ENCODE measurements at places on chromosomes 11 and 22.
A peak's percentile ranks its signal among the peaks of the same experiment; 100 is the strongest.

GRCh38 chr22:23163665-23164064 is 16.6 kb upstream of the BCR start:
- no peak overlapping the region for H3K27ac ChIP-seq
- H3K4me3 ChIP-seq = no peak overlapping the region
- peak; percentile 95 for DNase-seq

DNA sequence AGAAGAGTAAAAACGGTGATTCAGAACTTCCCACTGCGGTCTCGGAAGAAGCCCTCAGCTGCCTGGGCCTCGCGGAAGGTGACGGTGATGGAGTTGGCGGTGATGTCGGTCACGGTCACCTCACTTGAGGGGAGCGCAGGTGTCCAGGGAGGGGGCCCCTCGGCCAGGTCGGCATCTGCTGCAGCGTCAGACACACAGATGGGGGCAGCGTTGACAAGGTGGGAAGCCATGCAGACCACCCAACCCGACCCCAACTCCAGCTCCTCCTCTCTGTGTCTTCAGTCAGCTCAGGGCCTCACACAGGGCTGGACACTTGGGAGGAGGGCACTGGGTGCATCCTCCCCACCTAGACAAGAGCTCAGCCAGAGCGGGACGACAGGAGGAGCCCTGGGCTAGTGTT is 18.6 kb downstream of the CBX7 start:
- H3K36me3 ChIP-seq = no peaks in the 10 kb centered on the region
- peaks cover 10% of the 10 kb centered on the region for H3K4me1 ChIP-seq
- H3K4me3 ChIP-seq = no peak overlapping the region

GRCh38 chr11:44057340-44057739 is 8.7 kb upstream of the ACCS start:
- no peak for DNase-seq
- H3K4me1 ChIP-seq = no peaks in the 10 kb centered on the region
- H3K27me3 ChIP-seq = no peaks in the 10 kb centered on the region
- H3K27ac ChIP-seq = no peak overlapping the region
- H3K36me3 ChIP-seq = no peaks in the 10 kb centered on the region

GRCh38 chr22:28658448-28658847 is 21.2 kb downstream of the TTC28 start:
- H3K36me3 ChIP-seq = no peaks in the 10 kb centered on the region
- H3K4me1 ChIP-seq = no peaks in the 10 kb centered on the region
- no peak overlapping the region for H3K4me3 ChIP-seq
- H3K27ac ChIP-seq = no peak overlapping the region
- no peak for DNase-seq

DNA sequence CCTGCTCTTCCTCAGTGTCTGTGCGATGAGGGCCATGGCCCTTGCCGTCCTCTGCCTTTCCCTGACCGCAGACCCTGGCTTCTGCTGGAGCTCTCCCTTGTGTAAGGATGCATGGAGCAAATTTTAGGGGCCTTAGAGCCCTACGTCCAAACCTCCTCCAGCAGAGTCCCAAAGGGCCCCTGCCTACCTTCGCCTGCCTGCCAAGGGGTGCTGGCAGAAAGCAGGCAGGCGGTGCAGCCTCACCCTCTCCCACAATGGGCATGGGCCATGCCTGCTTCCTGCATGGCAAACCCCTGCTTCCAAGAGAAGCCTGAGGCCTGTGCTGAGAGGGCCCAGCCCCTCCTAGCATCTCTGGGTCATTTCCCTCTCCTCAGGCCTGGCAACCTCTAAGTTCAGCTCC is 71.3 kb upstream of the FGF3 start:
- no peak overlapping the region for H3K4me3 ChIP-seq
- no peak for DNase-seq
- no peak overlapping the region for H3K27ac ChIP-seq
- no peaks in the 10 kb centered on the region for H3K4me1 ChIP-seq

- no peak overlapping the region for H3K27ac ChIP-seq
- H3K36me3 ChIP-seq = no peaks in the 10 kb centered on the region
- H3K27me3 ChIP-seq = no peaks in the 10 kb centered on the region
- DNase-seq = no peak
- H3K4me3 ChIP-seq = no peak overlapping the region
Observed at GRCh38 chr11:1759851-1760220, 3.9 kb downstream of the CTSD start.

DNA sequence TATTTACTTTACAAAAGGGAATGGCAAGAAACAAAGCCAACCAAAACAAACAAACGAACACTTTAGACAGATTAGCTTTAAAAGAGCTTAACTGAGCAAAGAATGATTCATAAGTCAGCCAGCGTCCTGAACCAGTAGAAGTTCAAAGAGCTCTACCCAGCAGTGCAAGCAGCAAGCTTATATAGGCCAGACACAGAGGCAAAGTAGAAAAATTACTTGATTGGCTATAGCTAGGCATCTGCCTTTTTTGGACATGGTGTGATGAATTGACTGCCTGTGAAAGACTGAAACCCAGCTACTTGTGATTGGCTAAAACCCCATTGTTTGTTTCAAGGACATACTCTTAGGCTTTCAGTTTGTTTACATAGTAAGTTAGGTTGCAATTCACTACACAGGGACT is 2120.0 kb upstream of the RAG2 start:
- no peak overlapping the region for H3K27ac ChIP-seq
- no peaks in the 10 kb centered on the region for H3K27me3 ChIP-seq
- no peak overlapping the region for H3K4me3 ChIP-seq
- DNase-seq = no peak
- H3K4me1 ChIP-seq = no peaks in the 10 kb centered on the region

GRCh38 chr11:67033661-67034166 is 10.8 kb downstream of the SYT12 start:
- DNase-seq = no peak
- H3K27me3 ChIP-seq = no peaks in the 10 kb centered on the region
- no peaks in the 10 kb centered on the region for H3K4me1 ChIP-seq

GRCh38 chr22:29871684-29872083 is 11.3 kb upstream of the MTMR3 start:
- DNase-seq = peak; percentile 41
- H3K4me1 ChIP-seq = no peaks in the 10 kb centered on the region
- H3K27me3 ChIP-seq = no peaks in the 10 kb centered on the region
- peak overlapping the region; percentile 20 for H3K27ac ChIP-seq

DNA sequence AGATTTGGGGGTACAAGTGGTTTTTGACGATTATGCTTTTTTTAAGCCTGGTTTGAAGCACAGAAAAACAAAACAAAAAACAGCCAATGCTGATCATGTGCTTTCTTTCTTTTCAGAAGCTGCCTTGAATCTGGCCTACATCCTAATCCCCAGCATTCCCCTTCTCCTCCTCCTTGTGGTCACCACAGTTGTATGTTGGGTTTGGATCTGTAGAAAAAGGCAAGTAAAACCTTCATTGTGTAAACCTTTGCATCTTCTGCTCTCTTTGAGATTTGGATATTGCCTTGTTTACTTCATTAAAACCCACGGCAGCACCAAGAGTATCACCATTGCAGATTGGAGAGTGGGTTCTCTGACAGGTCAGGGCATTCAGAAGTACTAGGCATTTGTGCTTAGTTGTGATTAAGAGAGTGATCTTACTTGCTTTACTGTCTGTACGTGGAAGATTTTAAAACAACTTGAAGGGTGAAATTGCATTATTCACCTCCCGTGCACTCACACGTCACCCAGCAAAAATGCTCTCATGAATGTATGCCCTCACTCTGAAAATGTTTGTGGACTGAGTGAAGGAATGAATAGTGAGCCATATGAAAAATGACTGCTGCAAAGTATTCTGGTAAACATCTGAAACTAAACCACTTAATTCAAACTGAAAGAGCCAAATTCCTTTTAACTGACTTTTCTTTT is 17.0 kb downstream of the LAYN start:
- H3K4me3 ChIP-seq = no peak overlapping the region
- no peaks in the 10 kb centered on the region for H3K4me1 ChIP-seq
- no peaks in the 10 kb centered on the region for H3K36me3 ChIP-seq

DNA sequence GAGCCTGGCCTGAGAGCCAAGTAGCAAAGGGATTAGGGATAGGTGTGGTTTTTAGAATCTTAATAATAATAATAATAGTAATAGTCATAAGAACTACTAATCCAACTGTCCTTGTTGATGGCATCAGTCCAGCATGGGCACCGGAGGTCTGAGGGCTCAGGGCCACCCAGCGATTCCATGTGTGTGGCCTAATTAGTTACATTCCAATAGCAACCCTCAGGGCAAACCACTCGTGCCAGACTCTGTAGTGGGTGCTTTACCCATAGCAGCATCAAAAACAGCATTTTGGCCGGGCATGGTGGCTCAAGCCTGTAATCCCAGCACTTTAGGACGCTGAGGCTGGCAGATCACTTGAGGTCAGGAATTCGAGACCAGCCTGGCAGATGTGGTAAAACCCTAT is 19.0 kb upstream of the MYH9 start:
- H3K27ac ChIP-seq = no peak overlapping the region
- H3K4me3 ChIP-seq = no peak overlapping the region
- H3K27me3 ChIP-seq = no peaks in the 10 kb centered on the region
- H3K4me1 ChIP-seq = no peaks in the 10 kb centered on the region
- DNase-seq = no peak

DNA sequence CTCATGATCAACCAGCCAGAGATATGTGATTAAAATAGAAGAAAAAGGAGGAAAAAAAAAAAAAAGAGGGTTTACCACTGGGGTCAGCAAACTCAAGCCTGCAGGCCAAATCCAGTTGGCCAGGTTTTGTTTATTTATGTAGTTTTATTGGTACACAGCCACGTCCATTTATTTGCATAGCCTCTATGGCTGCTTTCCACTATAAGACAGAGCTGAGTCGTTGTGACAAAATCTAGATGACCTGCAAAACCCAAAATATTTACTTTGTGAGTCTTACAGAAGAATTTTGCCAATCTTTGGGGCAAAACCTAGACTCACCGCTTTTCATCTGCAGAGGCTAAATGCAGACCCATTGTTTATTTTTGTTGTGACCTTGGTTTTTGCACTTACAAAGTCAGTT is 87.1 kb downstream of the TENM4 start:
- DNase-seq = no peak
- H3K27me3 ChIP-seq = no peaks in the 10 kb centered on the region
- H3K4me3 ChIP-seq = no peak overlapping the region
- no peak overlapping the region for H3K27ac ChIP-seq
- H3K4me1 ChIP-seq = no peaks in the 10 kb centered on the region

DNA sequence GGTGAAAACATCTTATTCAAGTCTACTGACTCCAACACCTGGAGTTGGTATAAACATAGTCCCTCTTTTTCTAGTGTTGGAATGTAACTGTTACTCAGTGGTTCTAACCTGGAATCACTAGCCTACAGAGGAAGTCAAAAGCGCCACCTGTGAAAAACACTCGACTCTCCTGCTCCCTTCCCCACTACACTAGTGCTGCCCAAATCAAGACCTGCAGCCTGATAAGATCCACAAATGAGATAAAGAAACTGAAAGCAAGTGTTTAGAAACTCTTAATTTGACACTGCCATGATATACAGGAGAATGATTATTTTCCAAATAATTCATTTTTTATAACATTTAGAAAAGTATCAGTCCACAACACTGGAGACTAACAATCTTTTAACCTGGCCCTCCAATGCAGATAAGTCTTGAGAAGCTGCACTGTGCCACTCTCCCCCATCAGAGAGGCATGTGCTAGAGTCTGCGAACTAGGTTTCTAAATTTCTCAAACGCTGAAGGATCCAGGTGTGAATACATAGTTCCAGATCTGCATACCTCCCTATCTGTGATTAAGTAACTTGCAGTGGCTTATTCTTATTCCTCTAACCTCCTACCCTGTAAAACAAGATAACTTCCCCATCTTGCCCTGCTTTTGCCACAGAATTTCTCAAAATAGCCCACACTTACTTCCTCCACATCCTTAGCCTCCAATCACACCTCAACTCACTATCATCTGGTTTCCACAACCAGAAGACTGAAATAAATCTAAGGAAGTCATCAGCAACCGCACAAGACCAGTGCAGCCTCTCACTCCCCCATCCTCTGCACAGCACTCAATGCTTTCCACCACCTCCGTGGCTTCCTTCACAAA is 88.1 kb downstream of the RRAS2 start:
- H3K4me1 ChIP-seq = no peaks in the 10 kb centered on the region
- H3K27ac ChIP-seq = no peak overlapping the region
- no peak for DNase-seq
- no peaks in the 10 kb centered on the region for H3K27me3 ChIP-seq
- no peak overlapping the region for H3K4me3 ChIP-seq

GRCh38 chr11:20014067-20014402 is 146.2 kb downstream of the DBX1 start:
- no peaks in the 10 kb centered on the region for H3K4me1 ChIP-seq
- H3K36me3 ChIP-seq = no peaks in the 10 kb centered on the region
- no peak overlapping the region for H3K27ac ChIP-seq

- no peaks in the 10 kb centered on the region for H3K27me3 ChIP-seq
- H3K4me3 ChIP-seq = no peak overlapping the region
- no peaks in the 10 kb centered on the region for H3K4me1 ChIP-seq
- no peak for DNase-seq
- no peak overlapping the region for H3K27ac ChIP-seq
- H3K36me3 ChIP-seq = no peaks in the 10 kb centered on the region
Observed at GRCh38 chr11:8233691-8234424, 29.8 kb downstream of the LMO1 start.

DNA sequence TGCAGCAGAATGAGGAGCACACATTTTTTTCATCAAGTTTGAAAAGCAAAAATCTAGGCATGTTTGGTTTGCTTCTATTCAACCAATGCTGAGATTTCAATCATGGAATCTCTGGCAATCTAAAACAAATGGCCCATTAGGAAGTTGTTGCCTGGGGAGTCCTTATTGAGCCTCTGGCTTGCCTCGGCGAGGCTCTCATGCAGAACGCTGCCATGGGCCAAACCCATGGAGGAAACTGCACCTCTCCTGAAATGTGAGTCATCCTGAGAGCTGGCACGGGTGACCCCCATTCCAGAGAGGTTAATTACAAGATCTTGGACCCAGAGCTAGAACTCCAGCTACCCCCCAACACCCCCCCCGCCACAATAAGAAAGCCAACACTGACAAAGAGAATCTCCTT is 80.7 kb downstream of the MN1 start:
- H3K27ac ChIP-seq = no peak overlapping the region
- H3K36me3 ChIP-seq = no peaks in the 10 kb centered on the region
- DNase-seq = no peak
- H3K27me3 ChIP-seq = no peaks in the 10 kb centered on the region

- H3K4me3 ChIP-seq = no peak overlapping the region
- H3K36me3 ChIP-seq = no peaks in the 10 kb centered on the region
- H3K27ac ChIP-seq = no peak overlapping the region
- no peak for DNase-seq
- H3K4me1 ChIP-seq = peaks cover 5% of the 10 kb centered on the region
Observed at GRCh38 chr11:36016709-36017108, 72.8 kb downstream of the LDLRAD3 start.

- H3K4me3 ChIP-seq = no peak overlapping the region
- no peak overlapping the region for H3K27ac ChIP-seq
- H3K27me3 ChIP-seq = no peaks in the 10 kb centered on the region
- H3K36me3 ChIP-seq = no peaks in the 10 kb centered on the region
- DNase-seq = no peak
Observed at GRCh38 chr22:38716271-38716670, 10.5 kb downstream of the GTPBP1 start.

GRCh38 chr11:124892750-124893454 is 4.8 kb downstream of the ROBO4 start:
- no peaks in the 10 kb centered on the region for H3K4me1 ChIP-seq
- H3K27ac ChIP-seq = no peak overlapping the region
- no peak overlapping the region for H3K4me3 ChIP-seq
- H3K27me3 ChIP-seq = no peaks in the 10 kb centered on the region
- no peaks in the 10 kb centered on the region for H3K36me3 ChIP-seq

- no peaks in the 10 kb centered on the region for H3K4me1 ChIP-seq
- H3K4me3 ChIP-seq = no peak overlapping the region
- DNase-seq = no peak
- no peak overlapping the region for H3K27ac ChIP-seq
- H3K36me3 ChIP-seq = no peaks in the 10 kb centered on the region
Observed at GRCh38 chr22:22407061-22407460, 101.5 kb downstream of the ZNF280B start.

Data from prostate gland (tissue), 2 donors.